ENCODE measurements at places on chromosomes 1 and 21.

GRCh38 chr1:6831366-6831765 is 46.1 kb downstream of the CAMTA1 start:
- H3K36me3 ChIP-seq, result no peaks in the 10 kb centered on the region
- H3K4me3 ChIP-seq, result no peak overlapping the region
- no peaks in the 10 kb centered on the region for H3K4me1 ChIP-seq
- no peak overlapping the region for H3K27ac ChIP-seq
- DNase-seq, result no peak
- H3K27me3 ChIP-seq, result no peaks in the 10 kb centered on the region

DNA sequence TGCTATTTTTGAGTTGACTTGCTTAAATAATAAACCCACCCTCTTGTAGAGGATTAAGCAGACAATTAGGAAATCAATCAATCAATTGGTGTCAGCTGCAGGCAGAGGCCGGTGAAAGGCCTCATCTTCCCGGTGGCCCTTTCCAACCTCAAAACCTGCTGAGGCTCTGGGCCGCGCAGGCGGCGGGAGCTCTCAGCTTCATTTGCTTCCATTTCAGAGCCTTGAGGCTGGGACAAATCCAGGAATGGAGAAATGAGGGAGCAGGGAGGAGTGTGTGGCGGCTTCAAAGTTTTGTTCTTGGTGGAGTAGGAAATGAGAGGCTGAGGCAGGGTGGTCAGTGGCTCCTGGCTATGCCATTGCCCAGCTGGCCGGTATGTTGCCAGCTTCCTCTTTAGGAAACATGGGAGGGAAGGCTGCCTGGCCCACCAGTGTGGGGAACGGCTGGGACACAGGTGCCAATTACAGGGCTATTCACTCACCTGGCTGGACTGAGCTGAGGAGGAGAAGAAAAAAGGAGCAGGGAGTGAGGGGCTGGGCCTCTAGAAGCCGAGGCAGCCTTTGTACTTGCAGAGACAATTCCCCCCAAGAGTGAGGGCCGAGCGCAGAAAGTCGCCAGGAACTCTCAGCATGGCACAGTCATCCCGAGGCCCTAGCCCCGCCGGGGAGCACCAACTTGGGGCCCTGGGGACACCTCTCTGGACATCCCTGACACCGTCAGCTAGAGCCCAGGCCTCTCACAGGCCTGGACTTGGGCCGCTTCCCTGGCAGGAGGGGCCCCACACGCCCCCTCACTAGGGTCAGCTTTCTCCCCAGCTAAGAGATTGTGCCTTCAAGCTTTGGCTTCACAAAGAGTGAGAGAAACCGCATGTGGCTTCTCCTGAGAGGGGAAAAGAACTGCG is 4.4 kb downstream of the POU3F1 start:
- no peak overlapping the region for H3K27ac ChIP-seq
- H3K27me3 ChIP-seq, result peaks cover 30% of the 10 kb centered on the region
- no peak overlapping the region for H3K4me3 ChIP-seq

DNA sequence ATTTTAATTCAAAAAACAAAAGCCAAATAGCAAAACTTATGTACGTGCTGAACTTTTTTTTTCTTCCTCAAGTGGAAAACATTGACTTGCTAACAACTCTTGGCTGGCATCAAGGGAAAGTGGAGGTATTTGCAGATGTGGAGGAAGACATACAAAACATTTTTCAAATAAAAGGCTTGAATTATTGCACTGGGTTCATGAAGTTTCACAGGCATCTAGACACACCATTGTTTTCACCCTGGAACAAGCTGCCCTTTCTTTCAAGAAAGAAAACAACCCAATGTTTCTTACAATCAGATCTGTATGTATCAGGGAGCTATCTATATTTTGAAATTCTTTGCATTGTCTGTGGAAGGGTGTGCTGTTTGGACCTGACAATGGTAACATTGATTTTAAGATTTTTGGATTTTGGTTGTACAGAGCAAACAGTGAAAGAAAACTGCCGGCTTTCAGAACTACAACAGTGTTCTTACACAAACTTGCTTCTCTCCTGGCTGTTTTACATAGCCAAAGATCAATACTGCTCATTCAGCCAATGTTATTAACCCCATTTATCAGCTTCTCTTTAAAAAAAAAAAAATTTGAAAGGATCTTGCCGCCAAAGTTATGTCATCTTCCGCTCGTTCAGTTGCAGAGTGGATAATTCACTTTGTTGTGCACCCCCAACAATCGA is 187.7 kb upstream of the FOXD3 start:
- no peak for DNase-seq
- no peak overlapping the region for H3K4me3 ChIP-seq
- no peaks in the 10 kb centered on the region for H3K36me3 ChIP-seq
- H3K27ac ChIP-seq, result no peak overlapping the region

DNA sequence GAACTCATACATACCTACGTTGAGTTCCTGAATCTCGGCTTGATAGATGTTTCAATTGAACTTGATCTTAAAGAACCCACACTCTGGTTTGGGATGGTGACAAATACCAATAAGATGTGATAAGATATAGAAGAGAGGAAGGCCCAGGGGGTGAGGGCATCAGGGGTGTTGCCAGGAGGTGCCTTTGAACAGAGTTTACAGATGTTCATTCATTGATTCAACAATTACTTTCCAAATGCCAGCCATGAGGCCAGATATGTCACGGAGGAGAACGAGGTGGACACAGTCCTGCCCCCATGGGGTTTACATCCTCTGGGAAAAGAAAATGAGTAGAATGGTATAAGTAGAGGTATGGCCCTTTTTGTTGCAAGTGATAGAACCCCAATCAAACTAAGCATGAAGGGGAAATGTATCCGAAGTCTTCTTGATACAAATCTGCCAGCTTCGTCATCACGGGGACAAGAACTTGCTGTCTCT is 659 bp downstream of the LRRC71 start:
- H3K27ac ChIP-seq, result no peak overlapping the region
- H3K36me3 ChIP-seq, result no peaks in the 10 kb centered on the region
- DNase-seq, result no peak
- peaks cover 56% of the 10 kb centered on the region for H3K27me3 ChIP-seq
- H3K4me3 ChIP-seq, result no peak overlapping the region

DNA sequence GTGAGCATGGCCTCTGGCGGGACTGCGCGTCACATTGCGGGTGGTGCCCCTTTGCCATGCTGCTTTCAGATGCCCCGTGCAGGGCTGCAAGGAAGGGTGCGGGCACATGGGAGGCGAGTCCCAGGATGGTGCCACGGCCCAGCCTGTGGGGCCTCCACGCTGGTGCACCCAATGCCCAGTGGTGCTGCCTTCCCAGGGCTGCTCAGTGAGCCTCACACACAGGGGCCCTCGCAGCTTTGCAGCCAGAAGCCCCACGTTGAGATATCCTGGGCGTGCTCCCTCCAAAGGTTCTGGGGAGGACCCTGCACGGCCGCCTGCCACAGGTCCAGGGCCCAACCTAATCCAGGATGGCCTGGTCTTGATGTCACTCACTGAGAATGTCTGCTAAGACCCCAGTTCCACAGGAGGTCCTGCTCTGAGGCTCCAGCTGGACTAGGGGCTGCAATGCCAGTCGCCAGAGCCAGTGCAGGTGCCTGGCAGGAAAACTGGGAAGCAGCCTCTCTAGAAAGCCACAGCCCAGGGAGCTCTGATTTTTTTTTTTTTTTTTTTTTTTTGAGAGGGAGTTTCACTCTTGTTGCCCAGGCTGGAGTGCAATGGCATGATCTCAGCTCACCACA is 34.1 kb upstream of the PRSS38 start:
- DNase-seq, result no peak
- H3K27ac ChIP-seq, result no peak overlapping the region
- peaks cover 3% of the 10 kb centered on the region for H3K4me1 ChIP-seq
- H3K4me3 ChIP-seq, result no peak overlapping the region

All from effector memory CD4-positive, alpha-beta T cell (primary cell).